HL-60 (cell line): ENCODE measurements at places on chromosomes 7 and 10.

- DNase-seq, result no peak
These were observed 4.1 kb downstream of the DKK1 start for GRCh38 chr10:52318136-52318701.

DNA sequence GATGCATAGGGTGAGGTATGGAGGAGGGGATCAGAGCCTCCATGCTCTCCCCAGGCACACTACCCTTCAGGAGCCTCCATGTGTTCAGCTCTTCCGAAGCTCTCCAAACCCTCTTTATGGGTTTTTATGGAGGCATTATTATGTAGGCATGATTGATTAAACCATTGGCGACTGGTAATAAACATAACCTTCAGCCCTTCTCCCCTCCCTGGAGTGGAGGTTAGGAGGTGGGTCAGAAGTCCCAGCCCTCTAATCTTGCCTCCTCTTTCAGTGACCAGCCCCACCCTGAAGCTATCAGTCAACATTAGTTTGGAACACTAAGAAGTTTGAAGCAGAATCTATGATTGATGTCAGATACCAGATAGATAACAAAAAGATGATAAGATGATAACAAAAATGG lies 23.3 kb downstream of the CAPZA2 start:
- no peak for DNase-seq

GRCh38 chr7:30159698-30160143 lies 24.9 kb downstream of the MTURN start:
- peak; percentile 98 for DNase-seq

DNA sequence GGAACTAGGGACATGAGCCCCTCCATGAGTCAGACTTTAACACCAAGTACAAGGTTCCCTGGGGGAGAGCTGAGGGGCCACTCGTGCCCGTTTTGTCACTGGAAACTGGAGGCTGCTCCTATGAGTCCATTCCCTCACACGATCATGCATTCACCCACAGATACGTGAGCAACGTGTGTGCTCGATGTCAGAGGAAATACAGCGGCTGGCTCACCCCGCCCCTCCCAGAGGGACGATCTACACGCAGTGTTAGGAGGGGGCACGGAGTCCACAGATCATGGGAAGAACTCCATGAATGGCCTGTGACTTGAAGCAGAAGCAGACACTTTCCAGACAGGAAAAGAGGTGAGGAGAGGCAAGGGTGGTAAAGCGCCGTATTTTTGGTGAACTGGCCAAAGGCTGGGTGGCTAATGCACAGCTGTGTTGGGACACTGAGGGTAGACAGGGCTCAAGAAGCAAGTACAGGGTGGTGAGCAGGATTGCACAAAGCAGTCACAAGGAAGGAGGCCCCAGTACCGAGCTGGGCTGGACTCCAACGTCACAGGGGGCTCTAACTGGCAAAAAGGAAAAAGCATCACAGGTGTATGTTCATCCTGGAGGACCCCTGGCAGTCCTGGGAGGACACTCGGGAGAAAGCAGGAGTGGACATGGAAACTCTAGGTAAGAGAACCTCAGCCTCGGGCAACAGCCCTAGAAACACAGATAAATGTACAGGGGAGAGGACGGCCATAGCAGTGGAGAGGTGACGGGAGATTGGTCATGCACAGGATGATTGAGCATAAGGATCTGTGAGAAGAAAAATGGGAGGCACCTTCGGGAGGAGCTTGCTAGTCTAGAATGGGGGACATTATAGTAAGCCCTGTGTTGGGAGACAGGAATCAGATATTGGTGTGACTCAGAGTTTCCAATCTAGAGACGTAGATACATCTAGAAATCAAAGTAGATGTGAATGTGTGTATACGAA lies 41.2 kb downstream of the TNS3 start:
- DNase-seq, result no peak

DNA sequence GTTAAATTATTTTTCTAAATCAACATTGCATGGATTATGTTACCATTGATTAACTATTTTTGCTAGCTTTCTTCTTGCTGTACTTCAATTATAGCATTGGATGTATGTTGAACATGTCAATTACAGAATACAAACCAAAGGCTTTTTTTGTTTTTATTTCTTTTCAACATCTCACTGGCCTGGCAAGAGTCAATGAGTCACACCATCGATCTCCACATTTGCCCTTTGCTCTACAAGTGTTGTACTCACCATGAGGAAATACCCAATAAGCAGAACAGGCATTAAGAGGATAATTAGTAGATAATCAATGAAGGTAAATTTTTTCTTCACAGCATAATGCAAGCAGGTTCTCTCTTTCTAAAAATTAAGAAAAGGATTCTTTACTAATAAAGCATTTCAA lies 23.3 kb downstream of the ANKRD22 start:
- DNase-seq, result no peak

DNA sequence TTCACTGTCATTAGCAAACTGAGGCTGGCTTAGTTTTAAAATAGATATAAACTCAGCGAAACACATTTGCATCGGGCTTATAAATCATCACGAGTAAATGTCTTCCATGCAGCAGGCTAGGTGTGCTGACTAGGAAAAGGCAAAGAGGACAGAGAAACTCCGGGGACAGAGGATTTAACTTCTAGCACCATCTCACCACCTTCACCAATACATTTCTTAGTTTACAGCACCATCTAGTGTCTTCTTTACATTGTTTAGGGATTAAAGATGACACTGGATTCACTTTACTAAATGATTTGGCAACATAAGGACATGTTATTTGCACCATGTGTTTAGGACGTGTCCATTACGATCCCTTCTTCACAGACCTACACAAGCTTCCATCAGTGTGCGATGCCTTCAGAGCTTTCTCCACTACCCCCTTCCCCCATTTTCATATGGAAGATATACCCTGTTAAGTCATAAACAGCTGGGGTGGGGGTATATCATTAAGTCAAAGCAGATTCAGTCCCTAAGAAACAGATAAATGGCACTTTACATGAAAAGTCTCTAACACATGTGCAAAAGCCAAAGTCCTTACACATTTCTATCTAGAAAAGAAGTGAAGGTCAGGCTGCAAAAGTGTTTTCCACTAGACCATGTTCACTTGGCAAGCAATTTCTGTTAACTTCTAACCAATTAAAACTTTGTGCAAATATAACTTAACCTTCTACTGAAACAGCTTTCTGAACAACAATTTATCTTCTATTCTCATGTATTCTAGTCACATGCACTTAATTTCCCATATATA lies 103.3 kb downstream of the GRB10 start:
- DNase-seq, result no peak

GRCh38 chr10:101270763-101271162 lies 41.5 kb upstream of the LBX1 start:
- DNase-seq, result no peak

GRCh38 chr7:143015084-143015483 lies 11.8 kb downstream of the OR9A2 start:
- DNase-seq, result no peak

GRCh38 chr7:75559355-75559975 lies 67.3 kb downstream of the SPDYE5 start:
- DNase-seq, result no peak

DNA sequence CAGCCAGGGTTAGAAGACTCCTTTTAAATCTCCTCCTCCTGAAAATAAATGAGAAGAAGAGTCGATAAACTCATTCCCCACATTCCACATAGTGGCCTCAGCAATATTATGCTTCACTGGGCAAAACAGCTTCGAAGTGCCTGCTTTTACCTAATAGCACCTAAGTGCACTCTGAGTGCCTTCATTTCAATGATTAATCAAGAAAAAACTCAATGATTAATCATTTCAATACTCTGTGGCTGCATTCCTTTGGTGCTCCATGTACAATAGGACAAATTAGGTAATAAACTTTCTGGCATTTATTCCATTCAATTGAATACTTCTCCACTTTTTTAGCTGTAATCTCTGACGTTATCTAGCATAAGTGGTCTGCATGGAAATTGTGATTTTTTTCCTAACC lies 174.6 kb downstream of the CCDC71L start:
- no peak for DNase-seq

- peak; percentile 84 for DNase-seq
These were observed 16.9 kb upstream of the ZFAND2A start for GRCh38 chr7:1176891-1177373.

DNA sequence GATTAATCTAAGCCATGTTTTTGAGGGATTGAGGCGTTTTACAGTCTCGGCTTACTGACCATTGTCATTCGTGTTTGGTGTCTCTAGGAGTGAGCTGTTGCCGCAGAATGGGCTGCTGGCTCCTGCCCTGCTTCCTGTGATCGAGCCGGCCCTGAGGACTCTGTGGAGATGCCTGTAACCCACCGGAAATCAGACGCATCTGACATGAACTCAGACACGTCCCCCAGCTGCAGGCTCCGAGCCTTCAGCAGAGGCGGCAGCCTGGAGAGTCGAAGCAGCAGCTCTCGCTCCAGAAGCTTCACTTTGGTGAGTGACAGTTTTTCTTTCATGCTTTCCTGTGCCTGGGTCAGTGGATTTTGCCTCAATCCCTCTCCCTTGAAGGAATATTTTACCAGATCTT lies 28.8 kb downstream of the PROSER2 start:
- no peak for DNase-seq

- DNase-seq, result no peak
These were observed 212.5 kb upstream of the SH2B2 start for GRCh38 chr7:102073931-102074880.

GRCh38 chr10:50653142-50653541 lies 29.4 kb upstream of the SGMS1 start:
- DNase-seq, result no peak

- DNase-seq, result no peak
These were observed 168.9 kb upstream of the TMEM72 start for GRCh38 chr10:44742248-44742647.

- DNase-seq, result no peak
These were observed 24.4 kb downstream of the GSDME start for GRCh38 chr7:24732646-24733413.

- no peak for DNase-seq
These were observed 51.4 kb downstream of the HECW1 start for GRCh38 chr7:43163885-43164284.

DNA sequence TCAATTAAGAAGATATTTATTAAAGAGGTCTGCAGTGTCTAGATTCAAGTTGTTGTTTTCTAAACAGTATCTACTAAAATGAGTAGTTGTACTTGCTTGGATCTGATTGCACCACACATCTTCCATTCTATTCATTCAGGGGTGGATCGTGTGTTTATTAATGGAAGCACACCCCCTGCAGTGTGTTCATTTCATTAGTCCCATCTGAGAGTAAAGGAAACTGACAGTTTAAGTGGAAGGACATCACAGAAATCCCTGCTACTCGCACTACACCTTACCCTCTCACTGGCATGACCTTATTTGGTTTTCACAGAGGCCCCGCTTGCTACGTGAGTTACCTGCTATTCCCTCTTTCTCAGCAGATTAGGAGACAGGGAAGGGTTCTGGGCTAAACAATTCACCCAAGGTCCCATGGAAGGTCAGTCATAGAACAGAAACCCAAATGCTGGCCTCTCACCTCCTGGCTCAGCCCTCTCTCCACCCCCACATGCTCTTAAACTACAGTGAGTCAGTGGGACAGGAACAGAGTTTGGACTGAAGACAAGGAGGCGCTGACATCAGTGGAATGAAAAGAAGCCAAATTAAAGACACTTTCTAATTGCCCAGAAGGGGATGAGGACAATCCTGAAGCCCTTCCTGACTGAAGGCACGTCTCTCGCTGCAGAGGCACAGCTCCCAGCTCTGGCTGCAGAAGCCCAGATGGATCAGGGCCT lies 369.2 kb upstream of the NRP1 start:
- no peak for DNase-seq

DNA sequence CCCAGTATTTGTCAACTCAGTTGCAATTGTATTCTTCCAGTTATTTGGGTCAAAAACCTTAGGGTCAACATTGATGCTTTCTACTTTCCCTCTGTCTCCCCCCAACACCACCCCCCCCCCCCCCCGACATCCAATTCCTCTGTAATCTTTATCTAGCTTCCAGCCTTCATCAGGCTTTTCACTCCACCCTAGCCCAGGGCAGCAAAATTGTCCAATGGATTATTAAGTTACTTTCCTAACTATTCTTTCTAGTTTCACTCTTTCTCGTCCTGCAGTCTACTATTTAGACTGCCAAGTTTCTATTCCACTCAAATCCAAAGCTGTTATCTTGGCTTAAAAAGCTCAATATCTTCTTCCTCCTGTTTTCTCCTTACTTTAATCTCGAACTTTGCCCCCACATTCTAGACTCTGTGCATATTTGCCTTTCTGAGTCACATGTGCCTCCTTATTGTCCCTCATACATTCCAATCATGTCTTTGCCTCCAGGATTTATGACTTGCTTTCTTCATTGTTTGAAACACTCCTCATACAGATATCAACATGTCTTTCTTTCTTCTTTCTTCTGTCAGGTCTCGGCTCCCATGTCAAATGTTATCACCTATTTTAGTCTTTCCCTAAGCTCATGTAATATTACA lies 196.6 kb upstream of the TMEM196 start:
- no peak for DNase-seq

- no peak for DNase-seq
These were observed 13.1 kb downstream of the PHTF2 start for GRCh38 chr7:77811516-77812289.

GRCh38 chr10:19954601-19955000 lies 138.4 kb downstream of the PLXDC2 start:
- no peak for DNase-seq

GRCh38 chr7:81725812-81726127 lies 44.1 kb downstream of the HGF start:
- DNase-seq, result no peak

- no peak for DNase-seq
These were observed 3.2 kb downstream of the SNCG start for GRCh38 chr10:86961481-86962091.

DNA sequence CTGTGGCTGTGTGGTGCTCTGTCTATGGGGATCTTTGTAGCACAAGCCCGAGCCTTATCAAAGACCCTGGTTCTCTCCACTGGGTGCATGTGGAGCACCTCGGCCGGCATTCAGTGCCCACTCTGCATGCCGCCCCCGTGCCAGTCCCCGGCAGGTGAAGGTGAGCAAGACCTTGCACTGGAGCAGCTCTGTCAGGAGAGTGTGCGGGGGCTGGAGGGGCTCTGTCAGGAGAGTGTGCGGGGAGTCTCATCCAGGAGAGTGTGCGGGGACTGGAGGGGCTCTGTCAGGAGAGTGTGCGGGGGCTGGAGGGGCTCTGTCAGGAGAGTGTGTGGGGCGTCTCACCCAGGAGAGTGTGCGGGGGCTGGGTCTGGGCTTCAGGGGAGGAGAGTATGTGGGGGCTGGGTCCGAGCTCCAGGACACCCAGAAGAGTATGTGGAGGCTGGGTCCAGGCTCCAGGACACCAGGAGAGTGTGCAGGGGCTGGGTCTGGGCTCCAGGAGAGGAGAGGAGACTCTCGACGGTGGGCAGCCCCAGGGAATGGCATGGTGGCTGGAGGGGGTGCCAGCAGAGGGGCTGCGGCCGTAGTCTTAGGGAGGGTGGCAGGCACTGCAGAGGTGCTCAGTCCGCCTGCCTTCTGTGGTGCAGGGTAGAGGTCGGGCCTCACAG lies 40.8 kb downstream of the INPP5A start:
- DNase-seq, result no peak

- no peak for DNase-seq
These were observed 17.9 kb upstream of the RBM20 start for GRCh38 chr10:110625951-110626855.
